ENCODE measurements at places on chromosomes 6 and 20. TPM values are rescaled to one million over a fixed set of nuclear protein-coding genes. Genes with fewer than 3 reads are reported as not detected.

Gene LAMP5
- total RNA-seq: 0.31 TPM

Gene NKAIN4
- 6.9 TPM for total RNA-seq

Gene PERP
- 26.7 TPM for total RNA-seq

DNA sequence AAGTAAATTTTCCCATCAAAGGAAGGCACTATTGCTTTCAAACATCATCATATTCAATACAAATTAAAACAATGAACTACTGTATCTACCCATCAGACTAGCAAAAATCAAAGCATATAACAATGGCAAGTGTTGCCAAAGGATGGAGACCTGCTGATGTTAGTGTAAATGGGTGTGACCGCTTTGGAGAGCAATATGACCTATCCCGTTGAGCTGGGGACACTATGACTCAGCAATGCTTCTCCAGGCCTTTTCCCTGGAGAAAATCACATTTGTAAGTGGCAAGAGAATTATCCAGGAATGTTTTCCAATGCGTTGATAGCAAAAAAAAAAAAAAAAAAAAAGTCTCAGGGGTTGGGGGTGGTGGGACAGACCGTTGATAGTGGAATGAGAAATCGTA lies 46.1 kb downstream of the PHACTR3 start:
- H3K4me1 ChIP-seq: no peaks in the 10 kb centered on the region
- no peak overlapping the region for H3K4me3 ChIP-seq
- no peaks in the 10 kb centered on the region for H3K27me3 ChIP-seq
- DNase-seq: no peak
- no peaks in the 10 kb centered on the region for H3K36me3 ChIP-seq

DNA sequence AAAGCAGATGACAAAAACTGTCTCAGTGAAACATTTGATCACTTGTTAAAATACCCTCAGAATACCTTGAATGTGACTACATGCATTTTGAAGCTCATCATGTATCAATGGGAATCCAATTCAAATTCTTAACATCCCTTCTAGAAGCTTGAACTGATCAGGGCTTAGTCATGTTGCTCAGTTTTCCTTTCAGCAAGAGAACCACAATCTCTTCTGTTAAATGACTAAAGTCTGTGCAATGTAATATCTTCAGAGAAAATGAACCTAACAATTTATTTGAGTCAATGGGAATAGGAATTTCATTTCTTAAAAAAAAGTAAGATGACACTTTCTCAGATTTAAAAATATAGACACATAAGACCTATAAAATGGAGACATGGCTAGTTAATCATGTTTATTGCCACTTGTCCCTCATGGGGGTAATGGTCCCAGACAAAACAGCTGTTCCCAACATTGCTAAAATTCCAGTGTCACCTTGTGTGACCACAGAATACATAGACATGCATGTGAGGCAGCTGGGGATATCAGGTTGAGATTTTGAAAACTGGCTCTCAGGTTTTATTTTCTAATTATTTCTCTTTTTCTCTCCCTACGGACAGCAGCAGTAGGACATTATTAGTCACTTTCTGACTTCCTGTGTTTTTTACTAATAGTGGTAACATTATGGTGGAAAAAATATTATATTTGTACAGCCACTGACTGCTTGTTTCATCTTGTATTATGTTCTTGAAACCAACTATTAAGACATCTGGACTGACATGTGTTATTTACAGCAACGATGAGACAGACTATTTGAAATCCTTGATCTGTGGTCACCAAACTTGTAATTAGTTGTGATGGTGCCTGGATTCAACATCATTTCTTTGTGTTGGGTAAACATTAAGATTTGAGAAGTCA lies 192.5 kb downstream of the COL9A1 start:
- no peak overlapping the region for H3K27ac ChIP-seq
- no peaks in the 10 kb centered on the region for H3K36me3 ChIP-seq
- no peak overlapping the region for H3K4me3 ChIP-seq
- DNase-seq: no peak
- H3K27me3 ChIP-seq: no peaks in the 10 kb centered on the region

All from H1 (cell line).